ENCODE measurements at places on chromosomes 7 and 10.

DNA sequence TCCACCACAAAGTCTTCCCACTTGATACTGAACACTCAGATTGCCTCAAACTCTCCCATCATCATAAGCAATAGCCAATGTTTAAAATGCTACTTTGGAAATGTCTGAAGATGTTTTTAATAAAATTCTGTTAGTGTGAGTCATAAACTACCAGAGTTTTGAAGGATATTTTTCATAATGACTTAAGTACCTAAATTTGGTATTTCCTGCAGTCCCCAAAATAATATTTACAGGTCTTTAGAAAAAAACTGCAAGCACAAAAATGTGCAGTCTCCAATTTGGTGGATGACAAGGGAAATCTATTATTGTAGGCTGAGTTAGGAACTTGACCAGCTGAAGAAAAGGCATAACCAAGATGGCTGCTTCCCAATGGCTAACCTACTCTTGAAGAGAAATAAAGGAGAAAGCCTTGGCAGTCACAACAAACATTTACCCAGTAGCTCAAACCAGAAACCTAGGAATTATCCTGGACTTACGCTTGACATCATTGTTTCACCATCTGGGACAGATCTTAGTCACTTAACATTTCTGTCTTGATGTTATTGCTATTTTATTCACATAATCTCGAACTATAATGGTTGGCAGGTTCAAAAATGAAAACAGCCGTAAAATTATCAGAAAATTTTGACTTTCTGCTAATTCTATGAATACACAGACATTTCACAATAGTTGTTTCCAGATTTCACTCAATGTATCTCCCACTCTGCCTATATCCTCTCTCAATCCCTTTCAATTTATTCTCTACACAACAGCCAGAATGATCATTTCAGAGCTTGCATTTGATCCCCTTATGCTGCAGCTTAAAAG lies 111.2 kb upstream of the STEAP1B start:
- no peak for DNase-seq

GRCh38 chr7:39672176-39672575 lies 48.8 kb downstream of the RALA start:
- no peak for DNase-seq

- no peak for DNase-seq
Measured at GRCh38 chr7:47470567-47471357, 111.1 kb downstream of the TNS3 start.

DNA sequence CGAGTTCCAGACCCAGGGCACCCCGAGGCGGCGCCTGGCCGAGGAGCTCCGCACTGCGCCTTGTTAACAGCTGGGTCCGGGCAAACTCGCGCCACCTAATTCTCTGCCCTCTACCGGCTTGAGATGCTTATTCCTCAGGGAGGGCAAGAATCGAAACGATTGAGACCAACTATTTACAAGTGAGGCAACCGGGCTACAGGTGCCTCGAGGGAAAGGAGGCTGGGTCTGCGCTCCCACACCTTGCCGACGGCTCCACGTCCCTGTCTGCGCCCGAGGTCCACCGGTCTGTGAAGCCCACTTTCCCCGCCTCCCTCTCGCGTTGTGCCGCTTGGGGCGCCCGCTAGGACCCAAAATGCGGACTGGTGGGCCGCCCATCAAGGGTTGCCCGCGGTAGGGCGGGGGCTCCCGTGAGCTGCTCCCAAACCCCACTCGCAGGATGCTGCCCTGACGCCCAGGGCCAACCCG lies 527 bp downstream of the AKR1B1 start:
- DNase-seq: no peak

- DNase-seq: no peak
Measured at GRCh38 chr10:106504536-106504935, 660.0 kb downstream of the SORCS1 start.

DNA sequence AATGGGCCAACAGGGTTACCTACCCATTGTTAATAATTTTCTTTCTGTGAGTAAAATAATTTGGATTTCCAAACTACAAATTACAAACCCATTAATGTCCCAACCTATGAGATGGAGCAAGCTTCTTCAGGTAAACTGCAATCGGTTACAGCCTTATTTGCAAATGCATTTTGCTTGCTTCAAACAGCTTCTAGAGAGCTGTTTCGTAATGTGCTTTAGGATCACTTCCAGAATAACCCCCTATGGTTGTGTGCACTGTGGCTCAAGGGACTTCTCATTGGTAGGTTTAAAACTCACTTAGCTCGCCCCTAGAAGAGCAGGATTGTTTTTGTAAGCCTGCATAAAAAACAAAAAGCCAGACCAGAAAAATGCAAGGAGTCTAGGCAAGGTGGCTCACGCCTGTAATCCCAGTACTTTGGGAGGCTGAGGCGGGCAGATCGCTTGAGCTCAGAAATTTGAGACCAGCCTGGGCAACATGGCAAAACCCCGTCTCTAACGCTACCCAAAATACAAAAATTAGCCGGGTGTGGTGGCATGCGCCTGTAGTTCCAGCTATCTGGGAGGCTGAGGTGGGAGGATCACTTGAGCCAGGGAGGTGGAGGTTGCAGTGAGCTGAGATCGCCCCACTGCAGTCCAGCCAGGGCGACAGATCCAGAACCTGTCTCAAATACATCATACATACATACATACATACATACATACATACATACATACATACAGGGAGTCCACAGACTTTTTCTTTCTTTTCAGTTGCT lies 3.3 kb upstream of the MAP3K8 start:
- DNase-seq: no peak

DNA sequence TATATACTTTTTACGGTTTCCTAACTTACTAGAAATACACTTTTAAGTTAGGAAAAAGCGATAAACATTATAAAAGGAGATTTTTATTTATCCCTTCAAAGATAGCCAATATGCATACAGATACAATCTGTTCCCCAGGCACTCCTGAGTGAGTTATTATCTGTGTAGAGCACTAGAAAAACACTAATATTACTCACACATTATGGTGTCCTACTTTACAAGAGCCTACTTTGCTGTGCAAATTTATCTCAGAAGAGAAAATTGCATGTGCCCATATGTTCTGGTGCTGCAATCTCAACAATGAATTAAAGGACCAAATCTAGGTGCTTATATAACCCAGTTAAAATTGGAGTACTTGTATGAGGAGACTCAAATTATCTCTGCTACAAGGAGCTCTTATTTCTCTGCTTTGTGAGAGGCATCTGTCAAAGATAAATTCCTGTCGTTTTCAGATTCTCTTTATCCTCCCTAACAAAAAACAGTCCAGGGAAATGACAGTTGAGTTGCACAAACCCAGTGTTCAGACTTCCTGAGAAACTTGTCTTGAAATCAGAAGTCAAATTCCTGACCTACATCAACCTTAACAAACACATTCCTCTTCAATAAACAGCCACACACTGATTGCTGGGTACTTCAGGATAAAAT lies 28.9 kb downstream of the CPA1 start:
- DNase-seq: no peak

DNA sequence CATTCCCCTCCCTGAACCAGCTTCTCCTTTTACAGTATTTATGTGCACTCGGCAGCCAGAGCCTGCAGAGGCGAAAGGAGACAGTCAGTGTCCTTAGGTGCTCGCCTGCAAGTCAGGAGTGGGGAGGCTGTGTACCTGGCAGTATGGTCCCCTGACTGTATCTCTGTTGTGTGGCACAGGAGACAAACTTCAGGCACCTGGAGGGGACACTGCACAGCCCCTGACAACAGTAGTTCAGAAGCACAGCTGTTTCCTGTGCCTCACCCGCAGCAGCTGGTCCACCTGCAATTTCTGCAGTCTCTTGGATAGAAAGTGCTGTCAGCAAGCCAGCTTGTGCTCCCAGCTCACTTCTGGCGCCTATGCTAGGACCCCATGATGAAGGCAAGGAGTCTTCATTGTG lies 73.4 kb upstream of the LAMB4 start:
- DNase-seq: no peak

DNA sequence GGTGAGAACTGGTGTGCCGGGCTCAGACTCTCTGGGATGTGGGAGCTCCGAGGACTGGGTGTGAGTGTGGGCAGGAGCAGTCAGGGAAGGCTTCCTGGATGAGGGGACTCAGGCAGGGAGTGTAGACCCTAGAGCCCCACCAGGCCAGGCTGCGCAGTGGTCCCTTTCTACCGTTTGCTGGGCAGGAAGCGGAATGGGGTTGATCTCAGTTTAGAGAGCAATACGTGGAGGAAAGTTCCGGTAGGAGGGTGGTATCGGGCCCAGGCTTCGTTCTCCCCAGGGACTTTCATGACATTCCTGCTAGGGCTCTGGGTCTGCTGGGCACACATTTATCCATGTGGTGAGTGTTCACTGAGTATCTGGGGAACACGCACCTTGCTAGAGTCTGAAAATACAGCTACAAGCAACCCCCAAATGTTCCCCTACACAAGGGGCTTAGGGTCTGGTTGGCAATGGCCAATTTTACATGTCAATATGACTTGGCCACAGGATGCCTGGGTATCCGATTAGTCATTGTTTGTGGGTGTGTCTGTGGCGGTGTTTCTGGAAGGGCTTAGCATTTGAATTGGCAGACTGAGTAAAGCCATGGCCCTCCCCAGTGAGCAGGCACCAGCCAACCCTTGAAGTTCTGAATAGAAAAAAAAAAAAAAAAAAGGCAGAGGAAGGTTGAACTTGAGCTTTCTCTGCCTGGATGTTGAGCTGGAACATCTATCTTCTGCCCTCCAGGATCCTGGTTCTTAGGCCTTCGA lies 20.8 kb downstream of the GHRHR start:
- DNase-seq: no peak

DNA sequence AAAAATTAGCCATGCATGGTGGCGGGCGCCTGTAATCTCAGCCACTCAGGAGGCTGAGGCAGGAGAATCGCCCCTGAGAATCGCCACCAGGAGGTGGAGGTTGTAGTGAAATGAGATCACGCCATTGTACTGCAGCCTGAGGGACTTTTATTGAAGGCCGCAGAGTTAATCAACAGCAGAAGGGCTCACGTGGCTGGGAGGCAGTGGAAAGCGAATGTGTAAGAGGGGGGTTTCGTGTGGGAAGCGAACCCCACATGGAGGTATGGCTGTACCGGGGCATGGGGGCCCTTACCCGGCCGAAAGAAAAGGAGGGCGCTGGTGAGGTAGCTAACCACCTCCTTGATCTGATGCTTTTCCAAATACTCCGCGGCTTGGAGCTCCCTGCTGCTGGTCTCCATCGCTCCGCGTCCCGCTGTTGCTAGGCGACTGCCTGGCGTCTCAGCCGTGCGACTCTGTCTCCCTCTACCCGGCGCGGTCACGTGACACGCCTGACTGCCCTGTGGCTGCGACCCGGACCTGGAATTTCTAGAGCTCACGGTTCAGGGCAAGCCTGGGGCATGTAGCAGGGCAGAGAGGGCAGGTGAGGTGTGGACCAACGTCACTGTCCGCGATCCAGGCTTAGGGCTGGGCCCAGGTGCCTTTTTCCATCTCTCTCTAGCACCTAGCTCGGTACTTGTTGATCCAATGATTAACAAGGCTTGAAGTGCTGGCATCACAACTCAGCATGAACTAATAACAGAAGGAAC lies at the start of gene EFCAB10:
Gene EFCAB10, minus strand, starts transcription at position 428 of the 746 bp plus-strand sequence. Its CDS starts 30 bp downstream, at position 398.
- no peak for DNase-seq

GRCh38 chr7:71017602-71018001 lies 114.3 kb upstream of the GALNT17 start:
- DNase-seq: no peak

DNA sequence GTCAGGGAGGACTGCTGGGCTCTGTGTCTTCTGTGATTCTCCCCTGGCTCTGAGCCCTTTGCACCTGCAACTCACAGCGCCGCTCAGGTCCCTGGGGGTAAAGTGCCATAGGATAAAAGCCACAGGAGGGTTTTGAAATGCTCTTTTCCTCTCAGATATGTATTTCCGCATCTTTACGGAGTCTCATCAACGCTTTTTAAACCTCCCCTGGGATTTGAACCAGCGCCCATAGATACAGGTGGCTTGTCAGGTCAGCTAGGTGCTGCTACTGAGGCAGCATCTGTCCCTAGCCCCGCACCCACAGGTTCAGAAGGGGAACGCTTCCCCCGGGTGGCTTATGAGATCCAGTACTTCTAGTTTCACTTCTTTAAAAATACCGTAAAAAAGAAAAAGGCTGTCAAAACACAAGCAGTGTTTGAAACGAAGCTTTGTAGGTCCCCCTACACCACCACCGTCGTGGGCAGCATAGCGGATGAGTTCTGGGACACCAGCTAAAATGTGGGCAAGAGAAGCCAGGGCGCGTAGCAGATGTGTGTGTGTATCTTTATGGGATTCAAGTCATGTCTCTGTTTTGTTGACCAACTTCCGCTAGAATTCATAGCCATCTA lies 173.5 kb downstream of the CUX1 start:
- no peak for DNase-seq

GRCh38 chr7:73487486-73487885 lies 34.6 kb downstream of the BAZ1B start:
- no peak for DNase-seq

- DNase-seq: no peak
Measured at GRCh38 chr10:10128387-10128786, 889.3 kb upstream of the CELF2 start.

GRCh38 chr10:72037266-72037665 lies 51.1 kb downstream of the SPOCK2 start:
- DNase-seq: no peak

- DNase-seq: no peak
Measured at GRCh38 chr10:1368842-1369171, 312.6 kb downstream of the WDR37 start.

- no peak for DNase-seq
Measured at GRCh38 chr7:134480202-134480601, 21.3 kb upstream of the AKR1B1 start.

Measured in omental fat pad (tissue), 4 donors.